Stimulated activated CD8-positive, alpha-beta memory T cell treated with anti-CD3 and anti-CD28 coated beads, Interleukin-15, amount 100 ng/mL, for 24 hours (primary cell): ENCODE measurements at places on chromosomes 2 and 18.

- no peak for DNase-seq
Observed at GRCh38 chr2:27249159-27249890, 13.5 kb downstream of the SLC30A3 start.

- no peak for DNase-seq
Observed at GRCh38 chr2:69945441-69945840, 16.0 kb downstream of the ASPRV1 start.

- no peak for DNase-seq
Observed at GRCh38 chr2:84938194-84938879, 32.6 kb upstream of the KCMF1 start.

- DNase-seq: no peak
Observed at GRCh38 chr2:102139851-102140250, 2.7 kb upstream of the IL1R1 start.

DNA sequence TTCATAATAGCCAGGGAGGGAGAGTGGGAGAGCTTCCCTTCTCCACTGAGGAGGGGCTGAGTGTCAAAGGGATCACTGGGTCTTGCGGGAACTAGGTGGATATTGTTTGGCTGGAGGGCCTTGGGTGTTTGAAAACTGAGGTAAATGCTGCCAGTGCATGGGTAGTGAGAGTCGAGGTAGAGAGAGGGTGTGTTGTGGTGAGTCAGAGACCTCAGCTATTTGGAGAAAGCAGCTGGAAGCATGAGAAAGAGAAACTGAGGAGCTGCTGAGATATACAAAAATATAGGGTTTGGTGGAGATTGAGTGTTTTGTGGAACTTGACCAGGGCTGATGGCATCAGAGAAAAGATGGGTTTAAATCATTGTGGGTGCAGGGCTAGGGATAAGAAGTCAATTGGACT is 127.0 kb upstream of the CCDC195 start:
- DNase-seq: no peak

GRCh38 chr2:234708717-234709116 is 211.8 kb upstream of the ARL4C start:
- DNase-seq: no peak
